Retina (tissue), 1 donor: ENCODE measurements at places on chromosomes 16 and 17.

DNA sequence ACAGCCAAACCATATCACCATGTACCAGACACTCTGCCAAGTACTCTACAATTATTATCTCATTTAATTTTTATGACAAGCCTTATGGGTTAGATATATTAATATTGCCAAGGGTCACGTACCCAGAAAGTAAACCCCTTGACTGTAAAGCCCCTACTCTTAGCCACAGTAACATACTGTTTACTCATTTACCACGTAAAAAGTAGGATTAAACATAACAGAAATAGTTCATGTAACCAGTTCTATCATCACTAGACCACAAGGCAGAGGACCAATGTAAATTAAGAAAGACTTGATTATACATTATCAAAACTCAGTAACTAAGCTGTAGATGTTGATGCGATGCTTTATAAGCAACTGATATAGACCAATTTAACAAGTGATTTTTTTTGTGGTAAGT, 101.5 kb upstream of the CNTNAP4 start:
- DNase-seq: no peak

- DNase-seq: no peak
Observed at GRCh38 chr17:28030386-28030785, 12.1 kb upstream of the NLK start.

DNA sequence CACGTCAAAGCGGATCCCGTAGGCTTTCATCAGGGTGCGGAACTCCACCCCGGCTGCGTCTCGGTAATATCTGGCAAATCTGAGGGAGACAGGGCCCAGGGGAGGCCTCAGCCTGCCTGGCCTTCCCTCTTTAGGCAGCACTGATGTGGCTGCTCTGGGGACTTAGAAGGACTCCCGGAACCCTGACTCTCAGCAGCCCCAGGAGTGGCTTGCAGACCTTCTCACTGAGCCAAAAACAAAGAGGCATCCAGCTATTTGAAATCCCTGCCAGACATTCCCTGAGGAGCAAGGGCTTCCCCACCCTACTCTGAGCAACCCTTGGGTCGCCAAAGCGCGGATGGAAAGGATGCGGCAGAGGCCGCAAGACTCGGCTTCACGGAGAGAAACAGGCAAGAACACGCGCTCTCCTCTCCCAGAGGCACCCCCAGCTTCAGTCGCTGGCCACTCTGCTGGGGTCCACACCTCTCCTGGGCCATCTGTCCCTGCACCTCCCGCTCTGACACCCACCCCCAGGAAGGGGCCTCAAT, 7.9 kb downstream of the P2RX5 start:
- DNase-seq: peak; percentile 54

DNA sequence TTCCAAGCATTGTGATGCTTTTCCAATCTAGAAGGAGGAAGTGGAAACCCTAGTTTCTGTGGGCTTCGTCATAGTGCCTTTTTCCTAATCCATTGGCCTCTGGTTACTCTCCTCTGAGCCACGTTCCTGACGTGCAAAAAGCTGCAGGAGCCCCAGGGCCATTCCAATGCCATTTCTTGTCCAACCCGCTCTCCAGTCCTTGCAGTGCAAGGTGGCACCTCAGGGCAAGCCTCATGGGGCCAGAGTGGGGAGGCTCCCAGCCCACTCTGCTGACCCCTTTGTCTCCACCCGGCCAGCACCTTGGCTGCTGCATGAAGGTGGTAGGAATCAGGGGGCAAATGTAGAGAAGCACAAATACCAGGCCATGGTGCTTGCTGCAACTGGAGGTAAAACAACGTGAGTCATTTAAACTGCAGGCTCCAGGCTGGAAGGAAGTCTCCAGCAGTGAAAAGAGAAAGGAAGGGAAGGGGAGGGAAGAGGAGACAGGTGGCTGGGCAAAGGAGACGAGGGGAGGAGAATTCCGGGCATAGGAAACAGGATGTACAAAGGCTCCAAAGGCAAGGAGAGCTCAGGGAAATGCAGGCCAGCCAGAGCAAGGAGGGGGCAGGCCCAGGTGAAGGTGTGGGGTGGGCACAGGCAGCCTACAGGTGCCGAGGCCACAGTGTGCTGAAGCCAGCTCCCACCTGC, 168.2 kb upstream of the TNRC6C start:
- DNase-seq: no peak

- DNase-seq: no peak
Observed at GRCh38 chr17:64214950-64215349, 48.1 kb downstream of the TEX2 start.

DNA sequence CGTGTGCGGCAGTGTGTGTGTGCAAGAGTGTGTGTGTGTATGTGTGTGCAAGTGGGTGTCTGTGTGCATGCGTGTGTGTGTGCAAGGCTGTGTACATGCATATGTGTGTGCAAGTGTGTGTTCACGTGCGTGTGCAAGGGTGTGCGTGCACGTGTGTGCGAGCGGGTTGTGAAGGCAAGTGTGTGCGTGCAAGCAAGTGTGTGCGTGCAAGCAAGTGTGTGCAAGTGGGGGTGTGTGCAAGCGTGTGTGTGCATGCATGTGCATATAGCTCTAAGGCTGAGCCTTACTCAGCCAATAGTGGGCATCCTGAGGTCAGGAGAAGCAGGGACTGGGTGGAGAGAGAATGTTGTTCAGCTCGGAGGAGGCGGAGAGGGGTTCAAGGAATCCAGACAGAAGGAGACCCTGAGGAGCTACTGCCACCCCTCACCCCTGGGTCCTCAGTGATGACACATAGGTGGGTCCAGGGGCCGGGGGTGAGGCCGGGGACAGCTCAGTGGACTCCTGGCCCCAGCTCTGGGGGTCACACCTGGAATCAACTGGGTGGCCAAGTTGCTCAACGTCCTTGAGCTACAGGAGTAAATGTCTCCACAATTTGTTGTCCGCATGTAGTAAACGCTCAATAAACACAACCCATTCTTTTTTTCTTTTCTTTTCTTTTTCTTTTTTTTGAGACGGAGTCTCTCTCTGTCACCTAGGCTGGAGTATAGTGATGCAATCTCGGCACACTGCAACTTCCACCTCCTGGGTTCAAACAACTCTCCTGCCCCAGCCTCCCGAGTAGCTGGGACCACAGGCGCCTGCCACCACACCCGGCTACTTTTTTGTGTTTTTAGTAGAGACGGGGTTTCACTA, 1.8 kb downstream of the PRR29 start:
- DNase-seq: no peak

GRCh38 chr17:54007855-54008254, 185.1 kb downstream of the KIF2B start:
- no peak for DNase-seq

GRCh38 chr17:21058098-21058893, 15.5 kb upstream of the USP22 start:
- DNase-seq: no peak

- peak; percentile 59 for DNase-seq
Observed at GRCh38 chr17:74960570-74961342, 11.8 kb downstream of the HID1 start.
